Activated T-helper 2 cell treated with anti-CD3 and anti-CD28 coated beads, Interferon-gamma antibody, Interleukin-2, Interleukin-4, amounts not matched to agents 10 μg/mL and 5 μg/mL and 100 μg/mL, durations not matched to agents 14 hours and 24 hours and 36 hours (primary cell): ENCODE measurements at places on chromosomes 7 and 10.

- no peak for DNase-seq
- no peak overlapping the region for H3K27ac ChIP-seq
- H3K4me1 ChIP-seq = no peaks in the 10 kb centered on the region
- peaks cover 82% of the 10 kb centered on the region for H3K27me3 ChIP-seq
- no peak overlapping the region for H3K4me3 ChIP-seq
Measured at GRCh38 chr7:27223941-27224575, 18.5 kb upstream of the EVX1 start.

GRCh38 chr7:2893411-2893861, 49.3 kb upstream of the GNA12 start:
- DNase-seq = no peak
- no peak overlapping the region for H3K4me3 ChIP-seq
- no peaks in the 10 kb centered on the region for H3K36me3 ChIP-seq

DNA sequence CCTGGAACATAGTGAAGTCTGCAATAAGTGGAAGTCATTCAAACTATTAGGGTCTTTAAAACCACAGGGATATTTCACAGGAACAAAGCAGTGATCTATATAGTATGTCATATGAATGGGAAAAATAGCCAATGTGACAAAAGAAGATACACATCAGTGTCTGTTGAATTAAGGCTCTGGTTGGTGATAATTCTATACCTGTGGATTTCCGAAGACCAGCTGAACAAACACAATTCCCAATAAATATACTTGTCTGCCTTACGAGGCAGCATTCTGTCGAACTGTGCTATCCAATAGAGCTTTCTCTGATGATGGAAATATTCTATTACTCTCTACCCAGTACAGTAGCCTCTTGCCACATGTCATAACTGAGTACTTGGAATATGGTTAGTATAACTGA, 55.9 kb upstream of the CAV2 start:
- H3K4me1 ChIP-seq = no peaks in the 10 kb centered on the region
- no peaks in the 10 kb centered on the region for H3K36me3 ChIP-seq
- no peak overlapping the region for H3K27ac ChIP-seq
- H3K27me3 ChIP-seq = peaks cover 6% of the 10 kb centered on the region

- H3K36me3 ChIP-seq = peaks cover 11% of the 10 kb centered on the region
- peaks cover 22% of the 10 kb centered on the region for H3K4me1 ChIP-seq
- H3K4me3 ChIP-seq = no peak overlapping the region
- no peaks in the 10 kb centered on the region for H3K27me3 ChIP-seq
Measured at GRCh38 chr7:47310020-47310419, 271.9 kb downstream of the TNS3 start.

- no peak overlapping the region for H3K4me3 ChIP-seq
- peaks cover 21% of the 10 kb centered on the region for H3K4me1 ChIP-seq
- peak overlapping the region; percentile 83 for H3K27ac ChIP-seq
Measured at GRCh38 chr7:107815254-107815882, 12.3 kb upstream of the SLC26A3 start.

DNA sequence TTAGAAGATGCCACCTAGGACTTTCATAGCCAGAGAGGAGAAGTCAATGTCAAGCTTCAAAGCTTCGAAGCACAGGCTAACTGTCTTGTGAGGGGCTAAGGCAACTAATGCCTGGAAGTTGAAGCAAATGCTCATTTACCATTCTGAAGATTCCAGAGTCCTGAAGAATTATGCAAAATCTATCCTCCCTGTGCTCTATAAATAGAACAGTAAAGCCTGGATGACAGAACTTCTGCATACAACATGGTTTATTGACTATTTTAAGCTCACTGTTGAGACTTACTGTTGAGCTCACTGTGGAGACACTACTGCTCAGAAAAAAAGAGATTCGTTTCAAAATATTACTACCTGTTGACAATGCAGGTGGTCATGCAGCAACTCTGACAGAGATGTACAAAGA, 28.6 kb downstream of the TNS3 start:
- no peak overlapping the region for H3K4me3 ChIP-seq
- H3K27me3 ChIP-seq = no peaks in the 10 kb centered on the region
- no peaks in the 10 kb centered on the region for H3K36me3 ChIP-seq
- peaks cover 3% of the 10 kb centered on the region for H3K4me1 ChIP-seq
- no peak for DNase-seq

GRCh38 chr7:143884969-143885559, 16.9 kb downstream of the TCAF1 start:
- peaks cover 22% of the 10 kb centered on the region for H3K27me3 ChIP-seq
- peak overlapping the region; percentile 32 for H3K4me3 ChIP-seq
- peaks cover 2% of the 10 kb centered on the region for H3K4me1 ChIP-seq
- no peak overlapping the region for H3K27ac ChIP-seq

- H3K27me3 ChIP-seq = no peaks in the 10 kb centered on the region
- H3K36me3 ChIP-seq = no peaks in the 10 kb centered on the region
- H3K4me3 ChIP-seq = no peak overlapping the region
- DNase-seq = no peak
- no peaks in the 10 kb centered on the region for H3K4me1 ChIP-seq
Measured at GRCh38 chr7:81155654-81156373, 237.0 kb upstream of the SEMA3C start.

- no peaks in the 10 kb centered on the region for H3K36me3 ChIP-seq
- H3K27ac ChIP-seq = no peak overlapping the region
- no peak overlapping the region for H3K4me3 ChIP-seq
- peaks cover 15% of the 10 kb centered on the region for H3K27me3 ChIP-seq
- no peak for DNase-seq
- no peaks in the 10 kb centered on the region for H3K4me1 ChIP-seq
Measured at GRCh38 chr7:87480386-87480785, 4.9 kb upstream of the ABCB4 start.

GRCh38 chr10:100022403-100022802, 12.7 kb upstream of the DNMBP start:
- H3K27me3 ChIP-seq = peaks cover 20% of the 10 kb centered on the region
- peaks cover 3% of the 10 kb centered on the region for H3K4me1 ChIP-seq
- no peak overlapping the region for H3K27ac ChIP-seq
- no peaks in the 10 kb centered on the region for H3K36me3 ChIP-seq

DNA sequence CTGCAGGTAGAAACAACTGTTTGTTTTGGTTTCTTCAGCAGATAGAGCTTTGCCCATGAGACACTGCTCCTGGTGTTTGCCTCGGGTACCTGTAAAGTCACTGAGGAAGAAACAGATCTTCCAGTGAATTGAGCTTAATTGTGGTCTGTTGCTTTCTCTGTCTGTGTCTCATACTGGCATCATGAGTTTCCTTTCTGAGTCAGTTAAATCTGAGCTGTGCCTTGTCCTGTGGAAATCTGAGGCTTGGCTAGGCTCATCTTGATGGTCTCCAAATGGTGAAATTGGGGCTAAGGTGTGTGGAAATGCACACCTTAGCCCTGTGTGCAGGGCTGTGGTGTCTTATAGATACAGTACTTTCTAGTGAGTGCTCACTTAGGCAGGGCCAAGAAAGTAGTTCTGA, 67.4 kb downstream of the GBF1 start:
- no peaks in the 10 kb centered on the region for H3K27me3 ChIP-seq
- DNase-seq = no peak
- no peak overlapping the region for H3K4me3 ChIP-seq
- H3K4me1 ChIP-seq = peaks cover 20% of the 10 kb centered on the region
- H3K36me3 ChIP-seq = peaks cover 10% of the 10 kb centered on the region

GRCh38 chr10:98349508-98349922, 65.5 kb downstream of the PYROXD2 start:
- H3K27ac ChIP-seq = no peak overlapping the region
- H3K4me1 ChIP-seq = peaks cover 4% of the 10 kb centered on the region
- H3K27me3 ChIP-seq = peaks cover 36% of the 10 kb centered on the region

DNA sequence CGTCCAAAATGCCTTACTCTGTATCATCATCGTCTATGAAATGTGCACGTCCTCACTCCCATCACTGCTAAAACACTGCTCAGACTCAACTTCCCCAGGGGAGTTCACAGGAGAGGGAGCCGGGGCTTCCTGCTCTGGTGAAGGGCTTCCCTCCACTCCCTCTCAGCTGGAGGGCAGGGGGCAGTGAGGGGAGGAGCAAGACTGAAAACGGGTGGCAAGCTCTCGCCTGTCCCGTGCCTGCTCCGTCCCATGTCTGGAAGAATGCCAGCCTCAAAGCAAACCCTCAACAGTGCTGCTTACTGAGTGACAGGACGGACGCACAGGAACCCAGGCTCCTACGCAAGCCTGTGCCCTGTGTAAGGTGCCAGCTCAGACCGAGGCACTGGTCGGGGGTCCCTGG, 25.1 kb downstream of the PRKAG2 start:
- peaks cover 10% of the 10 kb centered on the region for H3K4me1 ChIP-seq
- H3K27ac ChIP-seq = no peak overlapping the region
- DNase-seq = no peak
- peak overlapping the region; percentile 26 for H3K4me3 ChIP-seq
- peaks cover 2% of the 10 kb centered on the region for H3K27me3 ChIP-seq
- H3K36me3 ChIP-seq = no peaks in the 10 kb centered on the region

DNA sequence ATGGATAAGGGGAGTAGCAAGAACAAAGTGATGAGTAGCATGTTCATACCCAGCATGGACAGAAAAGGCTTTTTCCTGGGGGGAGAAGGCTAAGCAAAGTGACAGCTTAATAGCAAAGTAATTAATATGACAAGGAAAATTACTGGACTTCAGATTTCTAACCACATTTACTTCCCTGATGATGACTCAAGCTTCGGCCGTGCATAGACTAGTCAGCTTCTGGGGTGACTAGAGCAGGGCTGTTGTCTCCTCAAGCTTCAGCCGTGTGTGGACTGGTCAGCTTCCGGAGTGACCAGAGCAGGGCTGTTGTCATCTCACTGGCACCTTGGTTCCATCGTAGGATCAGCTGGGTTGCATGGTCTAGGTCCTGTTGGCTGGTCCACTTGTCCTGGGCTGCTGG, 2.1 kb upstream of the ZNF117 start:
- H3K27me3 ChIP-seq = no peaks in the 10 kb centered on the region
- no peak overlapping the region for H3K27ac ChIP-seq
- no peaks in the 10 kb centered on the region for H3K4me1 ChIP-seq
- no peak overlapping the region for H3K4me3 ChIP-seq
- H3K36me3 ChIP-seq = peaks cover 22% of the 10 kb centered on the region

GRCh38 chr7:13014011-13014410, 326.6 kb downstream of the ARL4A start:
- H3K27ac ChIP-seq = no peak overlapping the region
- no peak overlapping the region for H3K4me3 ChIP-seq
- H3K36me3 ChIP-seq = no peaks in the 10 kb centered on the region
- peaks cover 2% of the 10 kb centered on the region for H3K27me3 ChIP-seq
- no peaks in the 10 kb centered on the region for H3K4me1 ChIP-seq

DNA sequence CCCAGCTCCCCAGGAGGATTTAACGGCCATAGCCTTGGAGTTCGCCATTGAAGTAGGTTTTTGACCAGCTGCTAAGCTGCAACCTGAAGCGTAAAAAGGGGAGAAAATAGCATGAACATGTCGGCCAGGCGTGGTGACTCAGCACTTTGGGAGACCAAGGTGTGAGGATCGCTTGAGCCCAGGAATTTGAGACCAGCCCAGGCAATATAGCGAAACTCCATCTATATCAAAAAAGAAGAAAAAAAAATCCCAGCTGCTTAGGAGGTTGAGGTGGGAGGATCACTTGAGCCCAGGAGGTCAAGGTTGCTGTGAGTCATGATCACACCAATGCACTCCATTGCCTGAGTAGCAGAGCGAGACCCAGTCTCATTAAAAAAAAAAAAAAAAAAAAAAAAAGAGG, 32.2 kb upstream of the MCU start:
- H3K27me3 ChIP-seq = peaks cover 8% of the 10 kb centered on the region
- no peak overlapping the region for H3K27ac ChIP-seq
- H3K4me3 ChIP-seq = no peak overlapping the region
- no peaks in the 10 kb centered on the region for H3K4me1 ChIP-seq
- H3K36me3 ChIP-seq = no peaks in the 10 kb centered on the region

GRCh38 chr7:66919304-66919703, 1.7 kb upstream of the TMEM248 start:
- peaks cover 20% of the 10 kb centered on the region for H3K4me1 ChIP-seq
- no peaks in the 10 kb centered on the region for H3K27me3 ChIP-seq
- DNase-seq = no peak
- H3K4me3 ChIP-seq = peak overlapping the region; percentile 66
- no peak overlapping the region for H3K27ac ChIP-seq
- H3K36me3 ChIP-seq = peaks cover 19% of the 10 kb centered on the region

- no peaks in the 10 kb centered on the region for H3K36me3 ChIP-seq
- no peak overlapping the region for H3K27ac ChIP-seq
- no peak for DNase-seq
- no peak overlapping the region for H3K4me3 ChIP-seq
- peaks cover 62% of the 10 kb centered on the region for H3K27me3 ChIP-seq
Measured at GRCh38 chr7:148337995-148338747, 252.4 kb upstream of the C7orf33 start.

DNA sequence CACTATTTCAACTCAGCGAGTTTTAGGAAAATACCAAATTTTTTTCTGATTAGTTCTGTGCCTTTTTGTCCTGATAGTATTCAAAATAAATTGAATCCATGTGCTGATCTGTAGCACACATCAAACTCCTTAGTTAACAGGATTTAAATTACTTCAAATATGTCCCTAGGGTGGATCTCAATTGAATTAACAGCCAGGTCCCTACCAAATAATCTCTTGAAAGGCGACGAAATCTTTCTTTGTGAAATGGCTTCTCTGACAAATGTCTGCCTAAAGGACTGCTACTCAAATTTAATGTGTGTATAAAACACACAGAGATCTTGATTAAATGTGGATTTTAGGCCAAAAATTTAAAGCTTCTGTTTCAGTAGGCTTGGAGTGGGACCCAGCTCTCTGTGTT, 989.6 kb upstream of the KCND2 start:
- DNase-seq = no peak
- no peaks in the 10 kb centered on the region for H3K36me3 ChIP-seq
- H3K27me3 ChIP-seq = no peaks in the 10 kb centered on the region

DNA sequence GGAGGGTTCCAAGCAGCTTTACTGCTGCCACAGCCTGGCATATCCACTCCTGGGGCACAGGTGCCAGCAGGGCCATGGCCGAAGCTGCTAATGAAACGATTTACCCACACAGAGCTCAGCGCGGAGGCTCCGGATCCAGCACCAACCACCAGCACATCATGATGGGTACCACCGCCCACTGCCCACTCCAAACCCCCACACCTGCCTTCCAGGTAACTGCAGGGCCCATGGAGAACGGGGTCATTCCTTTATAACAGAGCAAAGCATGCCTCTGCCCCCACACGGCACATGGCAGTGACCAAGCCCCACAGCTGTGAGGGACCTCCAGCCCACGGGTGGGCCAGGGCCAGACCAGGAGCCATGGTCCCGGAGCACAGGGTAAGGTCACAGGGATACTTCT, 53.2 kb downstream of the EBF3 start:
- H3K27ac ChIP-seq = no peak overlapping the region
- H3K4me3 ChIP-seq = no peak overlapping the region
- H3K27me3 ChIP-seq = no peaks in the 10 kb centered on the region
- no peak for DNase-seq
- no peaks in the 10 kb centered on the region for H3K4me1 ChIP-seq
- no peaks in the 10 kb centered on the region for H3K36me3 ChIP-seq
